T47D (cell line): ENCODE measurements at places on chromosomes 3 and 15.
A peak's percentile ranks its signal among the peaks of the same experiment; 100 is the strongest.

DNA sequence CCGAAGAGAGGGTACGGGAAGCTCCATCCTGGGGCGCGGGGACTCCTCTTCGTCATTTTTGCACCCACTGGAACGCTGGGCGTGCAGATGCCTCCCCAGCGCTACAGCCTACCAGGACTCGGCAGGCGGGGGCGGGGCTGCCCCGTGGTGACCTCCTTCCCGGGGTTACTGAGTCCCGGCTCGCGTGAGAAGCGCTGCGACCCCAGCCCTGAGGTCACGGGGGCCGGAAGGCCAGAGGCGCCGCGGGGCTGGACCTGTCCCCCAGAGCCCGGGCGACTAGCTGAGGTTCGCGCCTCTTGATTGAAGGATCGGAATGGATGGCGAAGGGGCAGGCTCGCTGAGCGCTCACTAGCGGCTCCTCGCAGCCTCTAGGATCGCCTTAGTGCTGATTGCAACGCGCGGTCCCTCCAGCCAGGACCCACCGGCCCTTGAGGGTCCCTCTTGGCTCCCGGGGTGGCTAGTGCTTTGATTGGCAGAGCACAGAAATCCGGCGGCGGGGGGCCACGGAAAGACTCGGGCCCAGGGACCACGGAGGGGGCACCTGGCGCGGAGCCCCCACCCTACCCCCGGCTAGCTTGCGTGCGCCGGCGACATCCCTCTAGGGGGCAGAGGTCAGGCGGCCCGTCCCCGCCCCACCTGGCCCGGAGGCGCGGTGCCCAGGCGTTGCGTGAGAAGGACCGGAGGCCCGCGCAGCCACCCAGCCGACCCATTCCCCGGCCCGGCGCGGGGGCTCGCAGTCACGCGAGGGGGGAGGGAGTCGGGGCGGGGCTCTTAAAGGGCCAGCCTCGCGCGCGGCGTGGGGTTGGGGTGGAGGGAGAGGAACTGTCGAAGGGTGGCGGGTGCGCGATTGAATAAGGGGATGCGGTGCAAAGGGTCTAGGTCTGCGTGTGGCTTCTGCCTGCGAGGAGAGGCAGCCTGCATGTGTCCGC is 781 bp upstream of the CYP1A1 start:
- DNase-seq: peak; percentile 51

GRCh38 chr3:76753599-76753998 is 286.3 kb upstream of the ROBO2 start:
- peak; percentile 4 for DNase-seq

DNA sequence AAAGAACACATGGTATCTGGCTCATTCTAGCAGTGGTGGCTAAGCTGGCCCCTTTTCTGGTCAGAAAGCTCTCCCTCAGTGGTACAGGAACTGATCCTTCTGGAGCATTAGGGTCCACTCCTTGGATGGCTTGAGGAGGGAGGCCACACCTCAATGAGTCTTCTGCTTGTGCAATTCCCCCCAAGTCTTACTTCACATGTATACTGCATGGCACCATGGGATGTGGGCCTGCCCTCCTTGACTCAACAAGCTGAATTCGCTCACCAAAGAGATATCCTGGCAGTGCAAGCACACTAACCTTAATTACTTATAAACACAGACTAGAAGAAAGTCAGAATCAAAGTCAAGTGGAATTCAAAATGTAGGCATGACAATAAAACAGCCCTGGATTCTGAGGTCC is 133.8 kb upstream of the SLC2A2 start:
- no peak for DNase-seq

- DNase-seq: no peak
These were observed 141.8 kb upstream of the BNIP2 start for GRCh38 chr15:59830873-59831272.

- DNase-seq: no peak
These were observed 38.9 kb upstream of the CLRN1 start for GRCh38 chr3:151011427-151011826.
